CD4-positive, alpha-beta memory T cell (primary cell): ENCODE measurements at places on chromosomes 6 and 20.

DNA sequence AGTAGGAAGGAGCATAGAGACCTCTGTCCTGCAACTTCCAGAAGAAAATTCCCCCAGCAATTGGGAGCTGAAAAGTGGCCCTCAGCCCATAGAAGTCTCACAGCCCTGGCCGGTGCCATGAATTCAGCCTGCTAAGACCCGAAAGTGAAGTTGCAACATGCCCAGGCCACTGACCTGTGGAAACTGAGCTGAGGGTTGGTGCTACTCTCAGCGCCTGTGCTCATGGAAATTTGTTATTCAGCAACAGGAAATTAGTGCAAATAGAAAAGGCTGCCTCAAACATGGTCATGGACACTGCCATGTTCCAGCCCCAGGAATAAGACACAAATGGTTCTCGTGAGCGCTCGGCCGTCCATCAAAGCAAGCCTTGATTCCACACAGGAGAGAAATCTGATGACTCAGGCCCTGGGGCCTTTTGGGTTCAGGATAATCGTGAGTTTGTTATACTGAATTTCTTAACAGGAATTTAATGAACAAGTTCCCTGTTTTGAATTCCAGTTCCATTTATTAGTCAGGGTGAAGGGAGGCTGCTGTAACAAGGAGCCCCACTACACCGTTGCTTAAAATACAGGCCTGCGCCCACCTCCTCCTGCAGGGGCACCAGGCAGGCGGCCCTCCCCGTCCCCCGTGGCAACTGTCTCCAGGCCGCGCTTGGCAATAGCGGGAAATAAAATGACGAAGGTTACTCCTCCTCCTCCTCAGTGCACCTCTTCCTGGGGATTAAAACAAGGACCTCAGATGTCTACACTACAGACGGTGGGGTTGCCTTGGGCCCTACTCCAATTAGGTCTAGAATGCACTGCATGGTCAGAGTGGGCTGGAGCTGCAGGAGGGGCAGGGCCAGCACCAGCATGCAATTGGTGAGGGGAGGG lies 152.9 kb downstream of the ERMARD start:
- no peak for DNase-seq

DNA sequence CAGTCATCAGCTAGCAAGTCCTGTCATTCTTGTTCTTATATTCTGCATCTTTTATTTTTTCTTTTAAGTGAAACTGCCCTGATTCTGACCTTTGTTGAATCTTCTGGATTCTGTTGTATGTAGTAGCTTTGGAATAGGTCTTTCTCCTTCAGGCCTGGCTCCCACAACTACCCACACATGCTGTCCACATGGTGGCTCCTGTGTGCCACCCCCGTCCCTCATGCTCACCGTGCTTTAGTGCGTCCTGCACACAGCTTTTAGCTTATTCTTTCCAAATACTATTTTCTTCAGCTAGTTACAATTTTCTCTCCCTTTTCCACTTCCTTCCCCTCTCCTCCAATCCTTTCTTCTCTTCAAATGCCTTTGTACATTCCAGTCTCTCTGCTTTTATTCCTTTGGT lies 61.8 kb downstream of the CTNNBL1 start:
- no peak for DNase-seq

DNA sequence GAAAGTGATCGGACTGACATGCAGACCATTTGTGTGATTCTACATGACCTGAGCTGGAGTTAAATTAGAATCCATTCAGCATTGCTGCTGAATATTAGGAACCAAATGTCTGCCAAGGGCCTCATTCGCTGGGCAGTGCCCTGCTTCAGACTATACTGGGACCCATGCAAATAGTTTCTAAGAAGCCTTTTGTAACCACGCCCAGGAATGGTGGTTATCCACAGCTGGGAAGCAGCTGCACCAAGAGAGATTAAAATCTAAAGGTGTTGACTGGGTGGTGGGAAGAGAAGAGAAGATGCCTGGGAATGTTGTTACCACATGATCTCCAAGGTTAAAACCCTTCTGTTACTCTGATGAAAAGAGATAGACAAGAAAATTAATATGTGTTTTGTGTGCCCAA lies 156.8 kb downstream of the PKHD1 start:
- no peak for DNase-seq

DNA sequence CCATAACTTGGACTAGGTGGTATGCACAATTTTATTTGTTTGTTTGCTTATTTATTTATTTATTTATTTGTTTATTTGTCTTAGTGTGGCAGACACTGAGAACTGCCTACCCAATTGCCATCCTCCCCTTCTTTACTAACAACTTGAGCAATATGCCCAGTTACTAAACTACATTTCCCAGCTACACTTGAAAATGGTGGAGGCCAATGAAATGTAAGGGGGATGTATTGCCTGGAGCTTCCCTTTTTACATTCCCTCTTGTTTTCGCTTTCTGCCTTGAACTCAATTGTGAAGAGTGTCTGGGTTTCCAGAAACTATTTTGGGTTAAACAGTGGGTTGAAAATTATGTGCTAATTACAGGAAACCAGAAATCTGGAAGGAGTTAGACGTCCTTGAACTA lies 152.7 kb upstream of the FKBP1C start:
- no peak for DNase-seq

- DNase-seq: no peak
Observed at GRCh38 chr6:134211297-134211696, 106.6 kb downstream of the SGK1 start.

DNA sequence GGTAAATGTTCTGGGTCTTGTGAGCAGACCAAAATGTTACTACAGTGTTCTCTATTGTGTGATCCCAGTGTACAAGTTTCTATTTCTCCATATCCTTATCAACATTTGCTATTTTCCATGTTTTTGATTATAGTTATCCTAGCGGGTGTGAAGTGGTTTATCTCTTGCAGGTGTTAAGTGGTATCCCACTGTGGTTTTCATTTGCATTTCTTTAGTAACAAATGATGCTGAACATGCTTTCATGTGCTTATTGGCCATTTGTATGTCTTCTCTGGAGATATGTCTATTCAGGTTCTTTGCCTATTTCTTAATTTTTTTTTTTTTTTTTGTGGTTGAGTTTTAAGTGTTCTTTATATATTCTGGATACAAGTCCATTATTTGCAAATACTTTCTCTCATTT lies 35.5 kb downstream of the NSFL1C start:
- DNase-seq: no peak

- DNase-seq: no peak
Observed at GRCh38 chr6:169069356-169069755, 184.3 kb downstream of the THBS2 start.

DNA sequence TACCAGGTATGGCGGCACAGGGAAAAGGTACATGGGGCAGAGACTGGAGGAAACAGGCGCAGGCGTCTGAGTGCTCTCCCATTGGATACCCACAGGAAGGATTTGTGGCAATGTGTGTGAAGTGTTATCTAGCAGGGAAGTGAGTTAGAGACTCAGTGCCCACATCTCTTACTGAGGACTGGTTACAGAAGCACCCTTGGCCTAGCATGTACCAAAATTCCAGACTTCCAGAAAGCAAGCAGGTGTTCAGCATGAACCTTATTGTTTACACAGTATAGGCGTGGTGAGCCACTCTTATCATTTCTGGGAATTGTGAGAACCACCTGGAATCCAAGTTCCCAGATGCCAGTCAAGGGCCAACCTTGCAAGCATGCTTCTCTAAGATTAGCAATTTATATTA lies 14.2 kb downstream of the MANBAL start:
- DNase-seq: no peak

- DNase-seq: no peak
Observed at GRCh38 chr20:49924247-49924646, 8.9 kb upstream of the SPATA2 start.

GRCh38 chr20:63777614-63778013 lies 38.0 kb downstream of the SLC2A4RG start:
- DNase-seq: no peak

- DNase-seq: no peak
Observed at GRCh38 chr20:9332791-9333479, 181.5 kb upstream of the LAMP5 start.

- no peak for DNase-seq
Observed at GRCh38 chr6:169619650-169620049, 82.2 kb downstream of the WDR27 start.

- no peak for DNase-seq
Observed at GRCh38 chr20:44160133-44160532, 26.9 kb downstream of the JPH2 start.

GRCh38 chr6:79631693-79632172 lies 604 bp downstream of the SH3BGRL2 start:
- no peak for DNase-seq

DNA sequence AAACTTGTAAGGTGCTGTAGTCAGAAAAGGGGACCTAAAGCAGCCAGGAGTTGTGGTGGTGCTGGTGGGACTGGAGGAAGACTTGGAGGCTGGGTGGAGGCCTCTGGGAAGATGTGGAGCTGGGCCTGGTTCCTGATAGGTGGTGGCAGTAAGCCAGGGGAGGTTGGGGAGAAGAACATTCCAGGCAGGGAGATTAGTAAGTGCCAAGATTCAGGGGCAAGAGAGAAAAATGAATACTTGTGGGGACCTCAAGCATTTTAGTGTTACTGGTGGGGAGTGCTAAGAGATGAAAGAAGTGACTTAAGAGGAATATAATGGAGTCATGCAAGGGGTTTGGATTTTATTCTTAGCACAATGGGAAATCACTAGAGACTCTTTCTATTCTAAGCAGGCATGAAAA lies 79.0 kb upstream of the B3GAT2 start:
- no peak for DNase-seq

- DNase-seq: no peak
Observed at GRCh38 chr6:11166948-11167347, 55.4 kb upstream of the ERVFRD-1 start.

DNA sequence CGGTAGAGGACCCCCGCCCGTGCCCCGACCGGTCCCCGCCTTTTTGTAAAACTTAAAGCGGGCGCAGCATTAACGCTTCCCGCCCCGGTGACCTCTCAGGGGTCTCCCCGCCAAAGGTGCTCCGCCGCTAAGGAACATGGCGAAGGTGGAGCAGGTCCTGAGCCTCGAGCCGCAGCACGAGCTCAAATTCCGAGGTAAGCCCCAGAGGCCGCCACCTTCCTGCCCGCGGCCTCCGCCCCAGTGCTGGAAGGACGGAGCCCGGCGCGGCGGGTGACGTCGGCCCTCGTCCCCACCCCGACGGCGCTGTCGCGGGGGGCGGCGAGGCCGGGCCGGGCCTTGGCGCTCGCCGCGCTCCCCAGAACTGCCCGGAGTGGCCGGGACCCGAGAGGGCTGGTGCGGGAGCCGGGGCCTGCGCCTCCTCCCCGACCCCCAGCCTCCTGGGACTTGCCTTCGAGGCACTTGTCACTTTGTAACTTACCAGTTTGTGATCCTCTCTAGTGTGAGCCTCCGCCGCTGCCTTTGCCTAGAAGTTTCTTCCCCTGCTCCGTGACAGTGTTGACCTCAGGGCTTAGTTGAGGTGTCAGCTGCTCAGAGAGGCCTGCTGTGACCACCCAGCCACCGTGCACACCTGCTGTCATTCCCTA lies 417 bp downstream of the VAPB start:
- no peak for DNase-seq

DNA sequence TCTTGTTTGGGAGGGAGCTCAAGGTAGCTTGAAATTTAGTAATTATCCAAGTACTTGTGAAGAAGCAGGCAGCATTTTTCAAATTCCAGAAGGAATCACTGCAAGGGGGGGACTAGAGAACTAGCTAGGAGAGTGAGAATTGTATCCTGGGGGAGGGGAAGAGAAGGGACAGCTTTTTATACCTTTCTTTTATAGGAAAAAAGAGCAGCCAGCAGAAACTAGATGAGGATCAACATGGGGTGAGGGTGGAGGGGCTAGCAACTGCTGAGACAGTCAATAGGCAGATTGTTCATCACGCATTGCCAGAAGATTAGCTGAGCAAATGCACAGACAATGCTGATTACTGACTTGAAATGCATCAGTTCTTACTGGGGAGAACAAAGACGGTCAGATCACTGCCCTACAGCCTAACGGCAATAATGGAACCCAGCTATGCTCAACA lies 514.3 kb upstream of the CITED2 start:
- DNase-seq: no peak
